ENCODE measurements at places on chromosomes 4 and X.
A peak's percentile ranks its signal among the peaks of the same experiment; 100 is the strongest.

GRCh38 chr4:162804351-162804924, 362.3 kb downstream of the NAF1 start:
- no peak for DNase-seq

GRCh38 chr4:53377319-53378170, at the start of gene FIP1L1:
FIP1L1 (plus strand) TSS chr4:53377641; CDS start chr4:53377839, 198 bp downstream.
- DNase-seq: peak; percentile 57

GRCh38 chr4:40850496-40850895, 100.7 kb downstream of the NSUN7 start:
- no peak for DNase-seq

DNA sequence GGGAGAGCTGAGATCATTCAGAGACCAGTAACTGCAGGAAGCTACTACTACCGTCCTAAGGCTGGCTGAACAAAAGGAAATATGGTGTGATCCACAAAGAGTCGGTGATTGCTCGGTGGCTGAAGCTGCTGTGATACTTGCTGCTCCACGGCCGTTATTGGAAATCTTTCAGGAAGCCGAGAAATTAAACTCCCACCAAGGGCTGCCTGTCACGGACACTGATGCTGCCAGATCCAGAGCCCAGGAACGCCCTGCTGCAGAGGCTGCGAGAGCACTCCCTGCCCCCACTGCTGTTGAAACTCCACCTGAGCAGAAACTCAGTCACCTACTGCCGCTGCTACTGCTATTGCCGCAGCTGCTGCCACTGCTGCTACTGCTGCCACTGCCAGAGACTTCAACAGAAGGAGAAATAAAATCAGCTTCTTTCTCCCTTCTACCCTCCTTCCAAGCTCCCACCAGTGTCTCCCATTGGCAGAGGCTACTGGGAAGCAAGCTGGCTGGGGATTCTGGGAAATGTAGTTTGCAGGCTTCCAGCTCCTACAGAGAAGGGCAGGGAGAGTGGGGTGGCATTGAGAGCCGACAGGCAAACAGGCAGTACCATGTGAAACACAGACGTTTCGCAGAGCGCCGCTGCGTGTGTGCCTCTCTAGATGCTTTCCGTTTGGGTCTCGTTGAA, 126.0 kb upstream of the ENPP6 start:
- no peak for DNase-seq

DNA sequence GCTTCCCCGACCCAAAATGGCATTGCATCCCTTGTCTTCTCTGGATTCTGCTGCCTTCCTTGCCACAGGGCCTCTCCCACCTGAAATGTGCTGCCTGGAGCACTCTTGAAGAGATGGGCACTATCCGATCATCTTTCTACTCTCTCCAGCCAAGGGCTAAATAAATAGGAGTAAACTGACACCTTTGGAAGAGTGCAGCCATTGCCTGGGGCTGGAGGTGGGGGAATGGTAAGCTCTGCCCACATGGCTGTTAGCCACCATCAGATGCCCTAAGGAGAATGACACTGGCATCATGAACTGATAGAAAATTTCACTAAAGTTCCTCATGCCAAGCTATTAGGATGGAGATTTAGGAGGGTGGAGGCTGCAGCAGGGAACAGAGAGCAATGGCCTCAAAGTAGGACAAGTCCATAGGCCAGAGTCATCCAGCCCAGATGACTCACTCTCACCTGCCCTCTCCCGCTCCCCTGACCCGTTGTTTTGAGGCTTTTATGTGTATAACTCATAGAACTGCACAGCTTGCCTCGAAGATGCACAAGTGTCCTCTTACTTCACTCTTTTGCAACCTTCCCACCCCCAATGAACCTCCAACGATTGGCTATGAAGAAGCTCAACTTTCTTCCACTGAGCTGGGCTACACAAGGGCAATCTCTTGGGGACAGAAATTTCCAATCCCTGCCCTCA, 822 bp upstream of the PFKFB1 start:
- DNase-seq: no peak

DNA sequence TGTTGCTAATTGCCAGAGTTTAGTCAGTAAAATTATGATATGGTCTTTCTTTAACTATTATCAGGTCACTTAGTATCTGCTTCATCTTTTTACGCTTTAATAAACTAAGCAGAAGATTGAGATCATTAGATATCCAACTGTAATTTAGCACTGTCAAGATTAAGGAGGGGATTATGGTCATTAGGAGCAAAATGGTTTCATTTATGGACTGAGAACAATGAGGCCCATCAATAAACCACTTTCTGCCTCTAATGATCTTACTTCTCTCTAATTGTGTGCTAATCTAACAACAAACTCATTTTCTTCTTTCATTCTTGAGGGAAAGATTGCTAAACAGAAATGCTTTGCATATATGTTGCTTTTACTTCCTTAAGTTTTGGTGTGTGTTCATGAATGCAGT, 340.4 kb downstream of the RPA4 start:
- no peak for DNase-seq

Measured in NK-92 treated with Interleukin-12 subunit alpha and Interleukin-12 subunit beta, amount 100 ng/mL, for 24 hours (cell line).